Progenitor cell of endocrine pancreas (in vitro differentiated cells): ENCODE measurements at places on chromosomes 12 and 14. TPM values are rescaled to one million over a fixed set of nuclear protein-coding genes. Genes with fewer than 3 reads are reported as not detected.

Gene SLC10A1
- not detected in 2 replicates for total RNA-seq

Gene TNFRSF1A
- total RNA-seq, result 67.5 and 68.8 TPM in 2 replicates

Gene IL22
- total RNA-seq, result not detected in 2 replicates

Gene EGLN3
- total RNA-seq, result 8.3 and 9.5 TPM in 2 replicates

Gene KRT85
- total RNA-seq, result not detected in 2 replicates

Gene FAM222A
- 11.6 and 12.7 TPM in 2 replicates for total RNA-seq

Gene POTEG
- not detected in 2 replicates for total RNA-seq

Gene RITA1
- 15.6 and 16.2 TPM in 2 replicates for total RNA-seq

Gene SYCP3
- total RNA-seq, result not detected in 2 replicates

GRCh38 chr14:104120281-104120741 is 18.1 kb upstream of the KIF26A start:
- no peak overlapping the region for H3K4me3 ChIP-seq
- H3K27me3 ChIP-seq, result peaks cover 60% of the 10 kb centered on the region
- no peak overlapping the region for H3K27ac ChIP-seq
- H3K36me3 ChIP-seq, result no peaks in the 10 kb centered on the region

DNA sequence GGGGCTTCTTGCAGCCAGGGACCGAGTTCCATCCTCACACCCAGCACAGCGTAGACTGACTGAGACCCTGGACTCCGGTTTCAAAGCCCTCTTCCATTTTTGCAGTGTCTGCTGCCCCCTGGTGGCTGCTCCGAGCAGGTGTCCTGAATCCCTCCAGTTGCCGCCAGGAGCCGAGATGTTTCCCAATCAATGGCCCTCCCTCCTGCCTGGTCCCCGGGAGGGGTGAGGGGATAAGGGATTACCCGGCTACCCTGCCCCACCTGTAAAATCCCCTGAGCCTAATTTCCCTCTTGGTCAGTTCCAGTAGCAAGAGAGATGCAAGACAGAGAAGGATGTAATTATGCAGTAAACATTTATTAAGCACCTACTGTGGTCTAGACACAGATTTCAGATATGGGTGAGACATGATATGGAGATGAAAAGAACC is 55.0 kb downstream of the PHETA1 start:
- DNase-seq, result peak; percentile 77
- peaks cover 24% of the 10 kb centered on the region for H3K36me3 ChIP-seq
- H3K27ac ChIP-seq, result peak overlapping the region; percentile 80

- no peaks in the 10 kb centered on the region for H3K36me3 ChIP-seq
- H3K27ac ChIP-seq, result no peak overlapping the region
- no peaks in the 10 kb centered on the region for H3K27me3 ChIP-seq
- H3K4me1 ChIP-seq, result peaks cover under 1% of the 10 kb centered on the region
- DNase-seq, result no peak
- no peak overlapping the region for H3K4me3 ChIP-seq
These were observed 120.2 kb downstream of the DAD1 start for GRCh38 chr14:22468830-22469229.

DNA sequence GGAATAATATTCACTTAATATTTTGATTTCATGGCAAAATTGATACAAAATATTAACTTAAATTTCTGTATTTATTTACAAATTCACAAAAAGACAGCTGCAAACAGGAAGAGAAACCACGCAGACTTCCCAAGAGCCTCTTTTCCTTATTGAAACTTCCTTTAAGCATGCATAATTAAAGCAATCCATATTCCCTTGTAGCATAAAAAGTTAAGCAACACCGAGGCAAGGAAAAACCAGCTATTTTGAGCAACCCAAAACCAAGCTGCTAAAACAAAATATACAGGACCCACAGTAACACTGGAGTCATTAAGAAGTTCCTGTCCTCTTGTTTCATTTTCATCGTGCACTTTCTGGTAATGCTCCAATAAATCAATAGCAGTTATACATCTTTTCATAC is 58.0 kb downstream of the EEA1 start:
- no peak for DNase-seq
- no peaks in the 10 kb centered on the region for H3K4me1 ChIP-seq
- no peak overlapping the region for H3K4me3 ChIP-seq
- no peaks in the 10 kb centered on the region for H3K27me3 ChIP-seq
- peaks cover 2% of the 10 kb centered on the region for H3K36me3 ChIP-seq

GRCh38 chr14:104005489-104005888 is 63.2 kb upstream of the RD3L start:
- H3K4me1 ChIP-seq, result no peaks in the 10 kb centered on the region
- H3K27me3 ChIP-seq, result peaks cover 10% of the 10 kb centered on the region
- no peak overlapping the region for H3K27ac ChIP-seq
- H3K4me3 ChIP-seq, result no peak overlapping the region
- H3K36me3 ChIP-seq, result no peaks in the 10 kb centered on the region
- DNase-seq, result no peak

GRCh38 chr14:93859957-93860356 is 67.2 kb upstream of the FAM181A start:
- DNase-seq, result no peak
- H3K4me3 ChIP-seq, result no peak overlapping the region
- no peaks in the 10 kb centered on the region for H3K36me3 ChIP-seq
- peaks cover 35% of the 10 kb centered on the region for H3K27me3 ChIP-seq
- H3K27ac ChIP-seq, result no peak overlapping the region
- no peaks in the 10 kb centered on the region for H3K4me1 ChIP-seq

DNA sequence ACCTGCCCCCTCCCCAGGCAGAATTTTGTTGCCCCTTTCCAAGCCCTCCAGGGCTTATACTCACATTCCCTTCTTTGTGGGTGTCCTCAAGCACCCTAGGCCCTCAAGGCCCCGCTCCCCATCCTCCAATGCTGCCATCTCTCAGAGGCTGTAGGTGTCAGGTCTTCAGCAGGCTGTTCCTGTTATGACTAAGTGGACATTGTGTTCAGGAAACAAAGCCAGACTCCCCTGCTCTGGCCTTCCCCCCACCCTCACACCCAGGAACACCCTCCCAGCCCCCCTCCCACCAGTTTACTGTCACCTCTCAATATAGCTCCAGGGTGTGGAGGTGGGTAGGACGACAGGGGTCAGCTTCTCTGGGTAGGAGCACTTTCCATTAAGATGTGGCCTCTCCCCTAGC is 1.4 kb upstream of the MYH6 start:
- H3K4me1 ChIP-seq, result peaks cover 4% of the 10 kb centered on the region
- H3K4me3 ChIP-seq, result no peak overlapping the region
- H3K27me3 ChIP-seq, result peaks cover 39% of the 10 kb centered on the region
- H3K27ac ChIP-seq, result no peak overlapping the region
- H3K36me3 ChIP-seq, result no peaks in the 10 kb centered on the region
- no peak for DNase-seq

DNA sequence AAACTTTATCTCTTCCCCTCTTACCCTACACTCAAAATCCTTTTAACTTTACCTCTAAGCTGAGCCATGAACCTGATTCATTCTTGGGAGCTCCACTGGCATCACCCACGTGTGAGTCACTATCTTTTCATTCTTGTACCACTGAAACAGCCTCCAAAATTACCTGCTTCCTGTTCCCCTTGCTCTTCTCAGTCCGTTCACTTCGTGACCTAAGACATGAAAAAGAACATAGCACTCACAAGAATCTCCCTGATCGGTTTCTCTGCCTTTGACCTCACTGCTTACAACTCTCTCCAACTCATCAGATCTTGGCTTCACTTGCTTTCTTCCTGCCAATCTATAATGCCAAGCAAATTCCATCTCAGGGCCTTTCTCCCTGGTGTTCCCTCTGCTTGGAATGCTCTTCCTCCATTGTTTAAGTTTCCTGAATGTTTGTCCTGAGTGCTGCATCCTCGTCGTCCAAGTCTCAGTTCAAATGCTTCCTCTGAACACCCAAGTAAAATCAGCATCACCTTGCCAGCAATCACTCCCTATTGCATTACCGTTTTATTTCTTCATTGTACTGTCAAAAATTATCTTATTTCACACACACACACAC is 9.2 kb downstream of the GLIPR1 start:
- peak overlapping the region; percentile 2 for H3K27ac ChIP-seq
- H3K27me3 ChIP-seq, result no peaks in the 10 kb centered on the region
- no peak for DNase-seq

- H3K27ac ChIP-seq, result no peak overlapping the region
- H3K27me3 ChIP-seq, result peaks cover 4% of the 10 kb centered on the region
- H3K36me3 ChIP-seq, result no peaks in the 10 kb centered on the region
- no peak overlapping the region for H3K4me3 ChIP-seq
These were observed 1.2 kb downstream of the MGP start for GRCh38 chr12:14884458-14884878.

GRCh38 chr14:77557391-77557790 is 58.8 kb upstream of the ISM2 start:
- H3K4me3 ChIP-seq, result no peak overlapping the region
- no peak for DNase-seq
- no peaks in the 10 kb centered on the region for H3K4me1 ChIP-seq
- peaks cover 10% of the 10 kb centered on the region for H3K36me3 ChIP-seq

GRCh38 chr14:36939265-36939664 is 233.1 kb downstream of the SLC25A21 start:
- no peak for DNase-seq
- H3K4me3 ChIP-seq, result no peak overlapping the region
- no peaks in the 10 kb centered on the region for H3K36me3 ChIP-seq
- peaks cover 16% of the 10 kb centered on the region for H3K4me1 ChIP-seq
- no peak overlapping the region for H3K27ac ChIP-seq

DNA sequence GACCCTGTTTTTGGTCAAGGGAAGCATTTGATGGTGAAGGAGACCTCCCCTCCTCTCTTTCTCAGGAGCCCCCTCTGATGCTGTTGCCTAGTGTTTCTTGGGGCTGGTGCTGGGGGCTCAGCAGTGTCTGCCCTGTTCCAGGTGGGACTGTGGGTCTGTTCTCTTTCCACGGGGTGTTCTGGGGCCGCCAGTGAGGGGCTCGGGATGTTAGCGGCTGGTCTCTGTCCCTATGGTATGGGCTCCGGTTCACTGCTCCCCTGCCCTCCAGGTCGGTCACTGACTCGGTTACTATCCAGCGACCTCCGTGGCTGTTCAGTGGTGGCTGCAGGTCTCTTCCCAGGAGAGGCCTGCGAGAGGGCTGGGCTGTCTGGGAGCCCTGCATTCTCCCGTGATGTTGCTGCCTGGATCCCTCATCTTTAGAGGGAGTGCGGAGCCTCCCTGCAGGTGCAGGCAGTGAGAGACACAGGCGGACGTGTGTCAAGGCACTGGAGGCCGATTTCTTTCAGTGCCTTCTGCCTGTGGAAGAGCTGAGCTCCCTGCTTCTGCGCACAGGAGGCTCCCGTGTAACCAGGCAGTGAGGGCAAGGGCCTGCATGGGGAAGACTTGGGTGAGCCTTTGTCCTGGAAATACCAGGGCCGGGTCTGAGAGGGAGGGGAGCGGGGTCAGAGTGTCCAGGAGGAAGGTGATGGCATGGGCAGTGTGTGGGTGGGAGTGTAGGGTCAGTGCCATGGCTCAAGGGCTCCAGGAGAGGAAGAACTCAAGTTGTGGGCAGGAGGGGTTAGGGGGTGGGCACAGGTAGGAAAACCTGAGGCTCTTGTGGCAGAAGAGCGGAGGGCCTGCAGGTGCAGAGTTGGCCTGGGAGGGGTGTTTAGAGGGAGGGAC is 362.6 kb downstream of the TMEM121 start:
- no peaks in the 10 kb centered on the region for H3K27me3 ChIP-seq
- H3K36me3 ChIP-seq, result peaks cover 2% of the 10 kb centered on the region
- H3K4me3 ChIP-seq, result no peak overlapping the region
- no peak for DNase-seq
- H3K27ac ChIP-seq, result no peak overlapping the region

- H3K4me1 ChIP-seq, result no peaks in the 10 kb centered on the region
- no peak overlapping the region for H3K4me3 ChIP-seq
- H3K27me3 ChIP-seq, result peaks cover 18% of the 10 kb centered on the region
- no peak overlapping the region for H3K27ac ChIP-seq
These were observed 59.0 kb upstream of the FAM181A start for GRCh38 chr14:93868165-93868564.

- no peak overlapping the region for H3K4me3 ChIP-seq
- H3K36me3 ChIP-seq, result peaks cover 2% of the 10 kb centered on the region
- H3K4me1 ChIP-seq, result peaks cover 18% of the 10 kb centered on the region
- H3K27ac ChIP-seq, result no peak overlapping the region
- H3K27me3 ChIP-seq, result no peaks in the 10 kb centered on the region
These were observed 349.0 kb upstream of the RGS6 start for GRCh38 chr14:71583194-71583593.

GRCh38 chr12:15706010-15706676 is 83.0 kb downstream of the EPS8 start:
- no peaks in the 10 kb centered on the region for H3K27me3 ChIP-seq
- no peak overlapping the region for H3K27ac ChIP-seq
- H3K36me3 ChIP-seq, result no peaks in the 10 kb centered on the region
- H3K4me1 ChIP-seq, result peaks cover 11% of the 10 kb centered on the region
- no peak for DNase-seq

- no peak for DNase-seq
- no peak overlapping the region for H3K4me3 ChIP-seq
- no peak overlapping the region for H3K27ac ChIP-seq
- no peaks in the 10 kb centered on the region for H3K36me3 ChIP-seq
These were observed 199.5 kb upstream of the SFSWAP start for GRCh38 chr12:131511391-131511802.

DNA sequence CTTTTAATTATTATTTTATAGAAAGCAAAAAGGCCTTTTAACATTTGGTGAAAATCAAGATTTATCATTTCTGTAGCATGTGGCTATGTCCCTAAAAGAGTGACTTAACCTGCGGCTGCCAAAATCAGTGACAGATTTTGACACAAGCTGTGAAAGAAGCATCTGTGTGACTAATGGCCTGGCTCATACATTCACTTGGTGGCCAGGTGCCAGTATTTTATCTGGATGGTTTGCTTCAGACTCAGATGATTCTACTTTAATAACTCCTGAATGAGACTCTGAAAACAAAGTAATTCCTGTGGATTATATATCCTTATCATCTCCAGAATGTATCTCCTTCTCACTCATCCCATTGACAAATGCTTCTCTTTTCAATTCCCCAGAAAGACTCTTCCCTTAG is 103.0 kb downstream of the FSCB start:
- H3K27me3 ChIP-seq, result no peaks in the 10 kb centered on the region
- no peak overlapping the region for H3K4me3 ChIP-seq
- no peak for DNase-seq
- H3K27ac ChIP-seq, result no peak overlapping the region
- no peaks in the 10 kb centered on the region for H3K36me3 ChIP-seq

DNA sequence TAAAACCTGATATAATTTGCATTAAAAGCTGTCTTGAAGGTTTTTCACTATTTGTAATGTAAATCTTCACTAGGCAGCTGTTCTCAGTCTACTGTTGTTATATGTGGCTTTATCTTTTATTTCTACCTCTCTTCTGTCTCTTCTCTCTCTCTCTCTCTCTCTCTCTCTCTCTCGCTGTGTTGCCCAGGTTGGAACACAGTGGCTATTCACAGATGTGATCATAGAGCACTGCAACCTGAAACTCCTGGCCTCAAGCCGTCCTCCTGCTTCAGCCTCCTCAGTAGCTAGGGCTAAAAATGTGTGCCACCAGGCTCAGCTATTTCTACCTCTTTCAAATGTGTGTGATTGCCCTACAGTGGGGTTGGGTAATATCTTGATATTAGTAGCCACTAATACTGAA is 21.1 kb downstream of the FUT8 start:
- H3K36me3 ChIP-seq, result peaks cover 3% of the 10 kb centered on the region
- H3K27me3 ChIP-seq, result peaks cover 12% of the 10 kb centered on the region
- DNase-seq, result no peak
- H3K27ac ChIP-seq, result no peak overlapping the region

GRCh38 chr14:55702511-55702910 is 122.5 kb downstream of the KTN1 start:
- DNase-seq, result no peak
- H3K27ac ChIP-seq, result no peak overlapping the region
- peaks cover 12% of the 10 kb centered on the region for H3K36me3 ChIP-seq
- H3K27me3 ChIP-seq, result no peaks in the 10 kb centered on the region
- peaks cover 2% of the 10 kb centered on the region for H3K4me1 ChIP-seq

- no peak overlapping the region for H3K27ac ChIP-seq
- H3K4me3 ChIP-seq, result no peak overlapping the region
- peaks cover 18% of the 10 kb centered on the region for H3K36me3 ChIP-seq
- peaks cover 6% of the 10 kb centered on the region for H3K4me1 ChIP-seq
These were observed 36.3 kb downstream of the HMGA2 start for GRCh38 chr12:65860600-65860999.
